Stimulated activated CD4-positive, alpha-beta T cell treated with anti-CD3 and anti-CD28 coated beads, Interleukin-4, amount 100 ng/mL, for 24 hours (primary cell): ENCODE measurements at places on chromosomes 6 and 20.

DNA sequence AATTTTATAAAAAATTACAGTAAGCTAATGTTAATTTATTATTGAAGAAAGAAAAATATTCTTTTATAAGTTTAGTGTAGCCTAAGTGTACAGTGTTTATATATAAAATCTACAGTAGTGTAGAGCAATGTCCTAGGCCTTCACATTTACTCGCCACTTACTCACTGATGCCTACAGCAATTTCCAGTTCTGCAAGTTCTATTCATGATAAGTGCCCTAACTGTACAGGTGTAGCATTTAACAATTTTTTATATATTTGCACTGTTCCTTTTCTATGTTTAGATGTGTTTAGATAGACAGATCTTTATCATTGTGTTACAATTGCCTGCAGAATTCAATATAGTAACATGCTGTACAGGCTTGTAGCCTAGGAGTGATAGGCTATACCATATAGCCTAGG, 80.1 kb upstream of the HDAC2 start:
- no peak for DNase-seq

- no peak for DNase-seq
Observed at GRCh38 chr20:51899674-51900073, 97.4 kb upstream of the SALL4 start.

DNA sequence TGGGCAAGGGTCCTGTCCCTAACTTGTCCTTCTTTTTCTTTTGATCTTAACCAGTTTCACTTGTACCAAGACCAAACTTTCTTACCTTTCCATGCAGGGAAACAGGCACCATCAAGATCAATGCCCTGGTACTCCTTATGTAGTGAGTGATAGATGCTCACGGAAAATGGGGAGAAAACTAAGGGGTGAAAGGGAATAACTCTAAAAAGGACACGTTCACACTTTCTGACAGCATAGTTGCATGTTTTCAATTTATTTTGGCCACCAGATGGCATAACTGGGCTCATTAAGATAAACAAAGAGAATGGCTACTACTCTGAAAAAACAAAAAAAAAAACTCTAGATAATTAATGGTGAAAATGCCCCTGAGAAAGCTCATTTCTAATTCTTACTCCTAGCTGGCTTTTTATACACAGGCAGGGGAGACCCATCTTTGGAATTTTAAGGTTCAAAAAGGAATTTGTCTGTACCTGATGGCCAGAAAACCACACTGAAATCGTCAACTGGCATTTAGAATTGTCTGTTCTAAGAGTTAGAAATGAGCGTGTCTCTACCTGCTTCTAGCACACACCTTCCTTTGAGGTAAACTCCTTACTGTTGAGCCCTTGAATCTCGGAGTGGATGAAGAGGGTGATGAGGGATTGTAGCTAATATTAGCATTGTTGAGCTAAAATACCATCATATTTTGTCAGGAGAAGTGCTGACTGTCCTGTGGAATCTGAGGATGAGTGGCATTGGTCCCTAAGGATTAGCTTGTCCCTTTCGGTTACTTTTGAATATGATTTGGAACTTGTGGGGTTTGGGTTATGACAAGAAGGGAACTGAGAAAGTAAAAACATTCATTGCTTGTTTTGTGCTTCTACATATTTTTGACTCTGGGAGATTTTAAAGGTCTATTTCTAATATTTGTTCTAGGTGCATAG, 62.2 kb upstream of the DDR1 start:
- DNase-seq: no peak

DNA sequence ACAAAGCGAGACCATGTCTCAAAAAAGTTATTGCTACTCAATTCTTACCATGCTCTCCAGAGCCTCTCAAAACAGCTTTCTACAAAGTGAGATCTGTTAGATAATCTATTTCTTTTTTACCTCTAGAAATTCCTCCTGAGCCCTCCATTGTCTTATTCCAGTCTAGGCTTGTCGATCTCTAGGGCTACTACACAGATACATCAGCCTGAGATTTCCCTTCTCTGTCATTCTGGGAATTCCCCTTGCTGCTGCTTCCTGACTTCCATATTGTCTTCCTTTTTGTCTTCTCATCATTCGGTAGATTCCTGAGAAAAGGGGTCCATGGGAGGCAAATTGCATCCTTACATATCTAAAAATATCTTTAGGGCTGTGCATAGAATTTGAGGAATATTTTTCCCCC, 75.6 kb upstream of the GNRH2 start:
- DNase-seq: no peak

DNA sequence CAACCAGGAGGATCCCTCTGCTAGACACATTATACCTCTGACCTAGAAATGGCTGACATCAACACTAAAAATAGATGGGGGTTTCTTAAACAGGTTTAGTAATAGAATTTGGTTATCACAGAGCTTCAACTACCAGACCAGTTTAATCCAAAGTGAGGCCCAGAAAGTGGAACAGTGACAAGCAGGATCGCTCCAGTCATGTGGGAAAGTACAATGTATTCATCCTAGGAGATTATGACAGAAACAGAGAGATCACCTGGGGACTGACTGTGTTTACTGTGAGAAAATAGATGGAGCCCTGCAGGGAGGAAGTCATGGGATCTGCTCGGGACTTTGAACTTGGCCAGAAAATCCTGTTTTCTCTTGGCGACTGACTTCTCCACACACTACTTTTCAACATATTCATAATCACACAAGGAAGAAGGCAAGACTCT, 238.7 kb upstream of the SOX4 start:
- no peak for DNase-seq

DNA sequence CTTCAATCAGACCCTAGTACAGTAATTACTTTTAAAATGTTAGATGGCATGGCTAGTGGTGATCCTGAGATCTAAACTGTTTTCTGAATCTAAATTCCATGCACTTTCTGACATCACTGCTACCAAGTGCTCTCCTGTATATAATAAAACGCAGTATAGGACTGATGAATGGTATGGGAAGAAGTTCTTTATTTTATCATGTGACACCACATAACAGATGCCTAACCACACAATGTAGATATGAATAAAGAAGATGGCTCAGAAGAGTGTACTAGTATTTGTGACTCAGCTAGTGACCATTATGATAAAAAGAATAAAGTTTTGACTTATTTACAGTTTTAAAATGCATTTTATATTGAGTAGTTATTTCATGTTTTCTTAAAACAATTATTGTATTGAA, 8.5 kb downstream of the NDUFAF4 start:
- DNase-seq: no peak

DNA sequence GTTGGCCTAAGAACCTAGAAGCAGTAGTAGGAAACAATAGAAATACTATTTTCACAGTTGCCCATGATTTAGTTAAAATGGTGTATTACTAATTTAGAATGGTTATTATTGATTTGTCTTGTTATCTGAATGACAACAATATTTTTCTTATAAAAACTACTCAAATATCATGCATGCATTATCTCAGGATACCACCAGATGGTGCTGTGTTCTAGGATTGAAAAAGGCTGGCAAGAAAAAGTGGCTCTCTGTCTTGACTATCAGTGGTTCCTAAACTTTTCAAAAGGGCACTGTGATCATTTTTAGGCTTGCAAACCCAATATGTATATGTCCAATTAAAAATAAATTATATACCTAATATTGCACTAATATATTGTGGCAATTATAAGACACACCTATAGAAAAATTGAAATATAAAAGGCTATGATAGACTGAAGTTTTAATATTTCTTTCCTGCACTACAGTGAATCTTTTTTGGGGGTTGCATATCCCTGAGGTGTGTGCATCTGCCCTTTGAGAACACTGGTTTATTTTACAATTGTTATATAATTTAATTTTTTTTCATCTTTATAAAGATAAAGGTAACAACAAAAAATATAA, 131.7 kb upstream of the MLIP start:
- peak; percentile 9 for DNase-seq

DNA sequence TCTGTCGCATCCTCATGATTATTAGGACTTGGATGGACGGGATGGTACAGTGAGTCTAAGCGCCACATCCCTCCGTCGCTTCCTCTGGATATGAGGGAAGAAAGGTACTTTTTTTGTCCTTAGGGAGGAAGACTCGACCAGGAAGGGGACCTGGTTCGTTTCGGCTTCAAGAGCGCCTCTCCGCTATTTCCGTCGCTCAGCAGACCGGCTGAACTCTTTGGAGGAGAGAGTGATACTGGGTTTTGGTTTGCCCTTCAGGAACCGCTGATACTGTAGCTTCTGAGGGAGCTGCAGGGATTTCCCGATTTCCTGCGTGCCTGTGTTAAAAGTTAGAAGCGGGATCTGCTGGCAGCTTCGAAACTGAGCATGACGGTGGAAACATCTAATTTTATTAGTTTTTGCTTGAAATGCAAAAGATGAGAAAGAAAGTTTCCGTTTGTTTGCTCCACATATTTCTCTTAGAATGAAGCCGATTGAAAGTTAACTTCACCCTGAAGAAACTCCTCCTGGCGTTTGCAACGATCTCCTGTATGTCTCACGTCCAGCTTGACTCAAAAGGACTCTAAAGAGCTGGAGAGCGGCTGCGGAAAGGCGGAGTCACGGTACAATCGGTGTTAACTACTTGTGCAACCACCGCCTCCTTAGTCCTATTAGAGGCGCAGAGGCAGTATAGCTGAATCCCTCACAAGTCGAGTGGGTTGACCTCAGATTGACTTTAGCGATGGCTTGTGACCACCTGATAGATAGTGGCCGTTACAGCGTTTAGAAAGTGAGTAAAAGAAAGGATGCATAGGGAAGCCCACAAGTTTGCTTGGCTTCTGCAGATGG, 129.4 kb downstream of the TRIM27 start:
- DNase-seq: no peak
